ENCODE measurements at places on chromosomes 2 and 18.
A peak's percentile ranks its signal among the peaks of the same experiment; 100 is the strongest.

- H3K36me3 ChIP-seq: no peaks in the 10 kb centered on the region
- H3K4me1 ChIP-seq: no peaks in the 10 kb centered on the region
- H3K4me3 ChIP-seq: no peak overlapping the region
- DNase-seq: no peak
- no peaks in the 10 kb centered on the region for H3K27me3 ChIP-seq
- no peak overlapping the region for H3K27ac ChIP-seq
Measured at GRCh38 chr2:144241801-144242200, 278.1 kb downstream of the ZEB2 start.

DNA sequence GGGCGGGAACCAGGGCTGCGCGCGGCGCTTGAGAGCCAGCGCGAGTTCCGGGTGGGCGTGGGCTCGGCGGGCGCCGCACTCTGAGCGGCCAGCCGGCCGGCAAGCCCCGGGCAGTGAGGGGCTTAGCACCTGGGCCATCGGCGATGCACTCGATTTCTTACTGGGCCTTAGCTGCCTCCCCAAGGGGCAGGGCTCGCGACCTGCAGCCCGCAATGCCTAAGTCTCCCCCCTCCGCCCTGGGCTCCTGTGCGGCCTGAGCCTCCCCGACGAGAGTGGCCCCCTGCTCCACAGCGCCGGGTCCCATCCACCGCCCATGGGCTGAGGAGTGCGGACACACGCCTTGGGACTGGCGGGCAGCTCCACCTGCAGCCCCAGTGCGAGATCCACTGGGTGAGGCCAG, 36.5 kb upstream of the MAP2 start:
- H3K27ac ChIP-seq: no peak overlapping the region
- no peak overlapping the region for H3K4me3 ChIP-seq
- DNase-seq: no peak
- H3K4me1 ChIP-seq: peaks cover 19% of the 10 kb centered on the region
- no peaks in the 10 kb centered on the region for H3K27me3 ChIP-seq

- no peak for DNase-seq
- no peaks in the 10 kb centered on the region for H3K36me3 ChIP-seq
- H3K27me3 ChIP-seq: no peaks in the 10 kb centered on the region
- peaks cover 32% of the 10 kb centered on the region for H3K4me1 ChIP-seq
- peak overlapping the region; percentile 84 for H3K4me3 ChIP-seq
- no peak overlapping the region for H3K27ac ChIP-seq
Measured at GRCh38 chr2:201234663-201235135, 25.6 kb upstream of the CASP8 start.

- no peaks in the 10 kb centered on the region for H3K36me3 ChIP-seq
- no peaks in the 10 kb centered on the region for H3K27me3 ChIP-seq
- peaks cover 32% of the 10 kb centered on the region for H3K4me1 ChIP-seq
- DNase-seq: no peak
Measured at GRCh38 chr2:127219171-127220070, 678 bp downstream of the CYP27C1 start.

GRCh38 chr2:227456772-227457171, 15.2 kb upstream of the AGFG1 start:
- H3K27me3 ChIP-seq: no peaks in the 10 kb centered on the region
- no peak for DNase-seq
- no peak overlapping the region for H3K27ac ChIP-seq
- no peaks in the 10 kb centered on the region for H3K36me3 ChIP-seq
- no peak overlapping the region for H3K4me3 ChIP-seq
- peaks cover 3% of the 10 kb centered on the region for H3K4me1 ChIP-seq

- H3K4me1 ChIP-seq: no peaks in the 10 kb centered on the region
- H3K27me3 ChIP-seq: no peaks in the 10 kb centered on the region
- no peak overlapping the region for H3K27ac ChIP-seq
- H3K36me3 ChIP-seq: peaks cover 58% of the 10 kb centered on the region
Measured at GRCh38 chr18:23890589-23890988, 124.0 kb upstream of the TTC39C start.

GRCh38 chr2:182372661-182373060, 54.2 kb downstream of the PDE1A start:
- peaks cover 25% of the 10 kb centered on the region for H3K4me1 ChIP-seq
- peak overlapping the region; percentile 33 for H3K4me3 ChIP-seq
- H3K27ac ChIP-seq: peak overlapping the region; percentile 77

GRCh38 chr2:218964041-218964771, 4.7 kb downstream of the CDK5R2 start:
- DNase-seq: peak; percentile 50
- H3K4me3 ChIP-seq: no peak overlapping the region
- peak overlapping the region; percentile 8 for H3K27ac ChIP-seq
- H3K36me3 ChIP-seq: no peaks in the 10 kb centered on the region
- peaks cover 10% of the 10 kb centered on the region for H3K4me1 ChIP-seq

DNA sequence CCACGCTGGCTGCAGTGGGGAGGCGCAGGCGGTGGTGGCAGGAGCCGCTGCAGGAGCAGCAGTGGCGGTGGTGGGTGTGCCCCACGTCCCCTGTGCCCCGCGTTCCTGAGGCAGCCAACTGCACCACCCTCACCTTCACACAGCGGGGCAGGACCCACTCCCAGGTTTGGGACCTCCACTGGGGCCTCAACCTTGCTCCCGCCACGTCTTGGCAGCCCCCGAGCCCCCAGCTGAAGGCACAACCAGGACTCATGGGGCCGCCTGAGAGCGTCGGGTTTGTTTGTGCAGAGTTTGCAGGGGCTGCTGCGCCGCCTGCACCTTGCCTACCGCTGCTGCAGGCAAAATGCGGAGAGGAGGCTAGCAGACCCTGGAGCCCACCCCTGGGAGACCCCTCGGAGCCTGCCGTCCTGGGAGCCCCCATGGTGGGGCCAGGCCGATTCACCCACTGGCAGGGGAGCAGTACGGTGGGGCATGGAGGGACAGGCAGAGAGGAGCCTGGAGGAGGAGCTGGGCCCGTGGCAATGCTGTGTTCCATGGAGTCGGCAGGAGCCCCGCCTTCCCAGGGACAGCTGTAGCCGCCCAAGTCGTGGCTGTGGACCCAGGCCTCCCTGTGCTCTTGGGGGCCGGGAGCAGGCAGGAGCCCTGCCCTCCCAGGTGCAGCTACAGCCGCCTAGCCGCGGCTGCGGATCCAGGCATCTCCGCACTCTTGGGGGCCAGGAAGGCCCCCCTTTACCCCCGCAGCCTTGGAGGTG, 14.7 kb upstream of the EML6 start:
- H3K36me3 ChIP-seq: no peaks in the 10 kb centered on the region
- no peak overlapping the region for H3K27ac ChIP-seq
- DNase-seq: no peak
- H3K4me1 ChIP-seq: peaks cover 10% of the 10 kb centered on the region
- no peaks in the 10 kb centered on the region for H3K27me3 ChIP-seq

DNA sequence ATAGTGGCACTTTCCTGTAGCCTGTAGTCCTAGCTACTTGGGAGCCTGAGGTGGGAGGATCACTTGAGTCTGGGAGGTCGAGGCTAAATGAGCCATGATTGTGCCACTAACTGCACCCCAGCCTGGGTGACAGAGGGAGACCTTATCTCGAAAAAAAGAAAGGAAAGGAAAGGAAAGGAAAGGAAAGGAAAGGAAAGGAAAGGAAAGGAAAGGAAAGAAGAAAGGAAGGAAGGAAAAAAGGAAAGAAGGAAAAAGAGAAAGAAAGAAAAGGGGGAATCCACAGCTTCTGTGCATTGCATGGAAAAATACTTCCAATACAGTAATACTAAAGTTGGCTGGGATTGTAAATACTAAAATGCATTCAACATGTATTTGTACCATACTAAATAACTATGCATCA, 12.8 kb upstream of the PIK3C3 start:
- peaks cover 6% of the 10 kb centered on the region for H3K4me1 ChIP-seq
- H3K36me3 ChIP-seq: no peaks in the 10 kb centered on the region
- no peak for DNase-seq

DNA sequence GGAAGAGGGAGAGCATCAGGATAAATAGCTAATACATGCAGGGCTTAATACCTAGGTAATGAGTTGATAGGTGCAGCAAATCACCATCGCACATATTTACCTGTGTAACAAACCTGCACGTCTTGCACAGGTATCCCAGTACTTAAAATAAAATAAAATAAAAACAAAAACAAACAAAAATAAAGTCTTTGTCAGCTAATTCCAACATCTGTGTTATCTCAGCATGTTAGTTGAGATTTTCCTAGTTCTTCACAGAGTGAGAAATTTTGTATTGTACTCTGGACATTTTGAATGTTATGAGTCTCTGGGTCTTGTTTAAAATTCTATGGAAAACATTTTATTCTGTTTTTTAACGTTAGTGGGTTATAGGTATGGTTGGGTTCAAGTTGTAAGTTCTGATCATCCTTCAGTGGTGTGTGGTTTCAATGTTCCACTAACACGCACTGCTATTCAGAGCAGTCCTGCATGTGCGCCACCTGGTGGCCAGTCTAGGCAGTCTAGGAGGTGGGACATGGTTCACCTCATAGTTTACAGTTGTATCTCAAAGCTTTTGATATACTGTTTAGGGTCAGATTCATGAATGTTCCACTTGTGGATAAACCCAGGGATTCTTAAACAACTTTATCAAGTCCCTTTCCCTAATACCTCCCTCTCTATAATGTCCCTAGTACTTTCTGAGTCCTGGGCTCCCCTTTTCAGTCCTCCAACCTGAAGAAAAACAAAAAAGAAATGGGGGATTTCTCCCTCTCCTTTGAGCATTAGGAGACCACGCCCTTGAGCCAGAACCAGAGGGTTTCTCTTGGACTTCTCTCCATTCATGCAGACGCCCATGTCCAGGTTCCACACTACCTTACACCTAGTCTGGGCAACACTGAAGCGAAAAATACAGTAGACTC, 213.4 kb upstream of the GATA6 start:
- H3K4me1 ChIP-seq: no peaks in the 10 kb centered on the region
- no peaks in the 10 kb centered on the region for H3K36me3 ChIP-seq
- H3K4me3 ChIP-seq: no peak overlapping the region
- H3K27me3 ChIP-seq: peaks cover 5% of the 10 kb centered on the region
- DNase-seq: peak; percentile 13

DNA sequence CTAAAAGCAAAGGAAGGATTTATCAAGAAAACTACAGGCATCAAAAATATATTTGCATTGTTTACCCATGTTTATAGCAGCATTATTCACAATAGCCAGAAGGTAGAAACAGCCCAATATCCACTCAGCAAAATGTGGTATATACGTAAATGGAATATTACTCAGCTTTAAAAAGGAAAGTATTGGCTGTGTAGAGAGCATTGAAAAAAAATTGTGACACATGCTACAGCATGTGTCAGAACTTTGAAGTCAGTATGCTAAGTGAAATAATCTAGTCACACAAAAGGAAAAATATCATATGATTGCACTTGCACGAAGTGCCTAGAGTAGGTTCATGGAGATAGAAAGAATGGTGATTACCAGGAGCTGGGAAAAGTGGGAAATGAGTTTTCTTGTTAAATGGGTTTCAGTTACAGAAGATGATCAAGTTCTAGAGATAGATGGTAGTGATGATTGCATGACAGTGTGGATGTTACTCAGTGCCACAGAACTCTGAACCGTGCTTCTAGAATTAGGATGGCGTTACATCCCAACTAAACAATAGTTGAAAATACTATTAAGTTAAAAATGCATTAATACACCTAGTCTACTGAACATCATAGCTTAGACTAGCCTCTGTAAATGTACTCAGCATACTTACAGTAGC, 20.1 kb downstream of the ANKRD12 start:
- no peak overlapping the region for H3K27ac ChIP-seq
- no peak overlapping the region for H3K4me3 ChIP-seq
- H3K27me3 ChIP-seq: no peaks in the 10 kb centered on the region
- no peaks in the 10 kb centered on the region for H3K36me3 ChIP-seq

DNA sequence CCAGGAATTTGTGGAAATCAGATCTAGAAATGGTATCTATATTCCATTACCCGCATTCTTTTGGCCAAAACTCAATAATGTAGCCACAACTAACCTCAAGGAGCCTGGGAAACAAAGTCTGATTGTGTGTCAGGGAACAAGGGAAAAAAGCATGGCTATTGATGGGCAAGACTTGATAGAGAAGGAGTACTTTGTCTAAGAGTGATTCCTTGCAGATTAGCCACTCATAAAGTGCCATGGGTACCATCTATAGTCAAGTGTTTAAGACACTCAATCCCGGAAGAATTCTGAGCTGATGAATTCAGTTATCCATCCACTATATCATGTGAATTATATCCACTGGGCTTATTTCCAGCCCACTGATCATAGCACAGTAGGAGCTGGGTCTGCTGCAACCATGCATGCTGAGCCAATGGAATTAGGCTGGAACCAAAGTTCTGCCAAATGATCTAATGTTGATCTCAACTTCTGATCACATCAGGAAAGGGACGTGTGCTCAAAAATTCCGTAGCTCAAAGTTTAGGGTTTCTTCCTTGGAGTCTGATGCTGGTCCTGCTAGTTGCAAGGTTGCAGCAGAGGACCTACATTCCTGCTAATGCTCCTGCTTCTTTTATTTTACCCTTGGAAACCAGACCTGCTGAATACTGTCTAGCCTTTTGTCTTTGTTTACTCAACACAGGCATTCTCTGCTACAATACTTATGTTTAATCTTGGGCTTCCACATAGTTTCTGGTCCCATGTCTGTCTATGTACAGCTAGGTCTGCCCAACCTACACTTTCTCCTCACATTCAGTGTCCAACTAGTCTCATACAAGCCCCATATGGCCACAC, 629.7 kb downstream of the IRS1 start:
- H3K27ac ChIP-seq: no peak overlapping the region
- no peak for DNase-seq
- H3K27me3 ChIP-seq: no peaks in the 10 kb centered on the region
- H3K4me3 ChIP-seq: no peak overlapping the region
- H3K36me3 ChIP-seq: no peaks in the 10 kb centered on the region

DNA sequence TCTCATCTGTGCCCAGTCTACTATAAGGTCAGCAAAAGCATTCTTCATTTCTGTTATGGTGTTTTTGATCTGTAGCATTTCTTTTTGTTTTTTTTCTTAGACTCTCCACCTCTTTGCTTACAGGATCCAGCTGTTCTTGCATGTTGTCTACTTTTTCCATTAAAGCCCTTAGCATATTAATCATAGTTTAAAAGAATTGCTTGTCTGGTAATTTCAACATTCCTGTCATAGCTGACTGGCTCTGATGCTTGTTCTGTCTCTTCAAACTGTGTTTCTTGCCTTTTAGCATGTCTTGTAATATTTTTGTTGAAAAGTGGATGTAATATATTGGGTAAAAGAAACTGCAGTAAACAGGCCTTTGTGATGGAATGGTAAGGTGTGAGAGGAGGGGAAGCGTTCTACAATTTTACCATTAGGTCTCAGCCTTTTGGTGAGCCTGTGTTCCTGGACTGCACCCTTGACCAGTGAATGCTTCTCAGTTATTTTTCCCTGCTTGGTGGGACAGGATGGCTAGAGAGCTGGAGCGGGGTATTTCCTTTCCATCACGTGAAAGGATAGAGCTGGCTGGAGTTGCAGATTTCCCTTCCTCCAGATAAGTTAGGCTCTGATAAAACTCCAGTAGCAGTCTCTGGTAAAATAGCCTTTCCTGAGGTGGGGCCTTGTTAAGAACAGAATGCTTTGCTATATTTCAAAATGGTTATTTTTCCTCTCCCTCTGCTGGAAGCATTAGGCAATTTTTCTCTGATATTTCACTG, 65.4 kb downstream of the PLA2R1 start:
- no peak overlapping the region for H3K27ac ChIP-seq
- DNase-seq: no peak
- no peaks in the 10 kb centered on the region for H3K27me3 ChIP-seq

Data from keratinocyte (primary cell).